Stimulated activated CD8-positive, alpha-beta memory T cell treated with anti-CD3 and anti-CD28 coated beads, Interleukin-7, amount 100 ng/mL, for 1 hour (primary cell): ENCODE measurements at places on chromosomes 3 and 15.

DNA sequence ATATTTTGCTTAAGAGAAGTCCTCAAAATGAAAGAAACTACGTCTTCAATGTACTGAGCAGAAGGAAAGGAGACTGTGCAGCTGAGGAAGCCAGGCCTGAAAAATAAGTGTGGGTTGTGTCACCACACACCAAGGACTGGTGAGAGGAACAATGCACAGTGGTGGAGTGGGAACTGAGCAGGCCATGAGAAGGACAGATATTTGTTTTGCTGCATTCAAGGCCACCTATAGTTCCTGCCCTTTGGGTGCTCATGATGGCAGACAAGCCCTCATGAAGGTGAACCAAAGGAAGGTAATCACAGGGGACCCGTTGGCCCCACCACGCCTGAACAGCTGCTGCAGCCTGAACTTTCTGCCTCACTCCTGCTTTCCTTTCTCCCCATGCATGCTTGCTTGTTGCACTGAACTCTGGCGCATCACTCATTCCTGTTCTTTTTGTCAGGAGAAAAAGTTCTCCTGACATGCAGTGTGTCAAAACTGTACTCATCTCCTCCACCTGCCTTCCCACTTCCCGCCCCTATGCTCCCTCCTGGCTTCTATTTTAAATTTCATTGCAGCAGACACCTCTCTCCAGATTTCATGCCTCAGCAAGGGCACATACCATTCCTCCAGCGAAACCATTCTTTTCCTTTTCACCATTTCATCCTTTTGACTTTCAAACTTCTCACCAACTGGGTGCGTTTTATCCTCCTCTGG lies 2.2 kb upstream of the RNF7 start:
- DNase-seq, result no peak

- DNase-seq, result no peak
Measured at GRCh38 chr15:99477791-99478471, 87.9 kb upstream of the MEF2A start.

DNA sequence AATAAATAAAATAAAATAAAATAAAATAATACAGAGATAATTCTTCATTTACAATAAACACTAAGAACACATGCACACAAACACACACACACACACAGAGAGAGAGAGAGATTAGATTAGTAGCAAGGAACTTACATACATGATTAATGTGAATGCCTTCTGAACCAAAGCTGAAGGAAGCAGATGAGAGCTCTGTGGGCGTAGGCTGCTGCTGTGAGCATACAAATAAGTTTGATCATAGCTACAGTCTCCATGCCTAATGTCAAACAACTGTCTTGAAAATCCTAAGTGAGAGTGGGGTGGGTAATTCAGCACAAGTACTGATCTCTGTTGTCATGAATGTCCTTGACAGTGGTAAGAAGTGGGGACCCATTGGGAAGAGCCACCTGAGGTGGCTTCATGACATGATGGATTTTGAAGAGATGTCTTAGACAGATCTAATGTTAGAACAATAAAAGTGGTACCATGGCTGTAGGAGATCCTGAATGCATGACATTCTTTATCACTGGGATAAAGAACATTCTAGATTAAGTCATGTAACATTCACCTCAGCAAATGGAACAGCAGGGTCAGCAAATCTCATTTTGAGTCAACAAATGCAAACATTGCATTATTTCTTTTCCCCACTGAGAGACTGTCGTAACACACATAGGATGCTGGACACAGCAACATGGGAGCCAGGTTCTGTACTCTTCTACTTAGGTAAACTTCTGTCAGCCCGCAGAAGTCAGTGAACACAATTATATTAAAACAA lies 46.2 kb downstream of the CHL1 start:
- no peak for DNase-seq

DNA sequence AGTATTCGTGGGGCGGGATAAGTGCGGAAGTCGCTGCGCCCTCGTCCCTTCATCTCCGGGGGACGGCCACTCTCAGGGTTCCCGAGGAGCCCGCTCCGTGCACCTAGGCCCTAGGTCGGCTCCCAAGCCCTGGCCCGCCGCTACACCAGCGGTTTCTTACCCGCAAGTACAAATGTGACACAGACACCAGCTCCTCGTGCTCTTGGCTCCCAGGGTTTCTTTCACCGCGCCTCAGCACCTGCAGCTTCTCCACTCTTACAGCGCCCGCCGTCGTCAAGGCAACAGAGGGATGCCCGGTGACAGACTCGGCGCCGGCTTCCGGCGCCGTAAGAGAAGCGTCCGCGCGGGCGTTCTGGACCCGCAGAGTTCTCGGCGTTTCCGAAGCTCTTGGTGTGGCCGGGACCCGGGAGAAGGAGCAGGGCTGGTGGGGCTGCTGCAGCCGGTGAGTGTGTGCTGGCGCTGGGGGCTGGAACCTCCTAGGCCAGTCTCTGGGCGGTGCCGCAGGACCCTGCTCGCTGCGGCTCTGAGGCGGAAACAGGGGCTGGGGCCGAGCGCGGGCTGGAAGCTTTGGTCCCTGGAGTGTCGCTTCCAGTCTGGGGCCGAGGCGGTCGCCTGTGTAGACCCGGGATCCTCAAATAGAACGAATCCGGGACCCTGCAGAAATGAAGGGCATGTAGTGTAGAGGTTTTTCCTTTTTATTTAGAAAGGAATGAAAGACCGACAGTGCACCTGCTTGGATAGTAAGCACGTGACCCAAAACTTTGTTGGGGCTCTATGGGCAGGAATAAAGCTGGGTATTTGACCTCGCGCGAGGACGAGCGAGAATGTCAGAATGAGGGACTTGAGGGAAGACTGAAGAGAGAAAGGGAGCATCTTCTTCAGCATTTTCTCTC lies 155.4 kb upstream of the GOLGA6L4 start:
- no peak for DNase-seq

DNA sequence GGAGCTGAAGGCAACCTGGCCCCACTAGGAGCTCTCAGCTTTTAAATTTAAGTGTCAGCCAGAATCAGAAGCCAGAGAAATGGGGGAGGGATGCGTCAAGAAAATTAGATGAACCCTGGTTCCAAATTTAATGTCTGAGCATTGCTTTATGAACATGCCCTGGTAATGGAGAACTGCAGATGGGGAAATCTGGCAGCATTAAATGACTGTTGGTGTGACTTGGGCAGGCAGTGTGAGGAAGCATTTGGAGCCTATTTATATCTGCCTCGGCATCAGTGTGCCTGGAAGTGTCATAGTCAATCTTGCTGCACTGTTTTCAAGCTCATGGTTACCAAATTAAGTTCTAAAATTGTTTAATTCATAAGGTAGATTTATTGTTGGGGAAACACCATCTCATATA lies 29.0 kb downstream of the NME9 start:
- DNase-seq, result no peak

DNA sequence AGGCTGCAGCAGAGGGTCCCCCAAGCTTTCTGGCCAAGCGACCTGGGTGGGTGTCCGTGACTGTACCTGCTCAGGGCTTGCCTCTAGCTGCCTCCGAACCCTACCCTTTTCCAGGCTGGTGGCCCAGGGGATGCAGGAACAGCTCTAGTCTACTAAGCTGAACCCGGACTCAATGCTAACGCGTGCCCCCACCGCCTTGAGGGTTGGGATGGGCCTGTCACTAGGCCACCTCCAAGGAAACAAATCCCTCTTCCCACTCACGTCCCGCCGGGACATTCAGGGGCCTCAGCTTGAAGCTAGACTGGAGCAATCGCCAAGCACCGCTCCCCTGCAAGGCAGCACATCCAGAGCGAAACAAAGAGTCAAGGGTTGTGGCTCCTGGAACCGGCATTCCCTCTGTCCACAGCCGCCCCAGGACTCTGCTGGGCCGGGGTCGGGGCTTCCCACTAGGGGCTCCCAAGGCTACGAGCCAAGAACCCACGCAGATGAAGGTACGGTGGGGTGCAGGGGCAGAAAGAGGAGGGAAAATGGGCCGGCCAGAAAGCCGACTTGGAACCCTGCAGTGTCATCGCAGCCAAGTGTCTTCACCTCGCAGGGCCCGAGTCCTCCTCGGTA lies 2.9 kb downstream of the FBXL22 start:
- DNase-seq, result no peak

- no peak for DNase-seq
Measured at GRCh38 chr3:128623762-128624176, 26.8 kb downstream of the RPN1 start.

DNA sequence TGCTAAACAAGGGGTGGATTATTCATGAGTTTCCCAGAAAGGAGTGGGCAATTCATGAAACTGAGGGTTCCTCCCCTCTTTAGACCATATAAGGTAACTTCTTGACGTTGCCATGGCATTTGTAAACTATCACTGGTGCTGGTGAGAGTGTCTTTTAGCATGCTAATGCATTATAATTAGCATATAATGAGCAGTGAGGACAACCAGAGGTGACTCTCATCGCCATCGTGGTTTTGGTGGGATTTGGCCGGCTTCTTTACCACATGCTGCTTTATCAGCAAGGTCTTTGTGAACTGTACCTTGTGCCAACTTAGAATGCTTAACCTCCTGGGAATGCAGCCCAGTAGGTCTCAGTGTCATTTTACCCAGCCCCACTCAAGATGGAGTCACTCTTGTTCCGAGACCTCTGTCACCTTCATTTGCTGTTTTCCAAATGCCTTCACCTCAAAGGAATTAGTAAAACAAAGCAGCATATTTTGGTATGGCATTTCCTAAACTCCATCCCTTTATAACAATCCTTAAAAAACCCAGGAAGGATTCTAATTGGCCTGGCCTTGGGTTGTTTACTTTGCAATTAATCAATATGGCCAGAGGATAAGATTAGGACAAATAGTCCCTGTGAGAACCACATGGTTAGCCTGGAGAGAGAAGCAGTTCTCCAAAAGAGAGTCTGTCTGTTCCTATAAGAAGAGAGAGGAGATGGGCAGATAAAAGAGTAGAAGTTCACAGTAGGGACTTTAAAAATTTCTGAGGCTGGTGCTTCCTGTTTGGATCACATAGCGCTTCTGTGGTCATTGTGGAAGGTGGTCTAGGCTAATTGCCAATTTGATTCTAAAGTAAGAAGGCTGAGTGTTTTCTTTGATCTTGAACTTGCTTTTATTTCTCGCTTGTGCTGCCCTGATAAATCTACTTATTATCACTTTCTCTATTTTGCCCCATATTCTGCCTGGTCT lies 155.2 kb upstream of the EOMES start:
- no peak for DNase-seq

- DNase-seq, result no peak
Measured at GRCh38 chr15:42037656-42038055, 16.8 kb upstream of the PLA2G4E start.

DNA sequence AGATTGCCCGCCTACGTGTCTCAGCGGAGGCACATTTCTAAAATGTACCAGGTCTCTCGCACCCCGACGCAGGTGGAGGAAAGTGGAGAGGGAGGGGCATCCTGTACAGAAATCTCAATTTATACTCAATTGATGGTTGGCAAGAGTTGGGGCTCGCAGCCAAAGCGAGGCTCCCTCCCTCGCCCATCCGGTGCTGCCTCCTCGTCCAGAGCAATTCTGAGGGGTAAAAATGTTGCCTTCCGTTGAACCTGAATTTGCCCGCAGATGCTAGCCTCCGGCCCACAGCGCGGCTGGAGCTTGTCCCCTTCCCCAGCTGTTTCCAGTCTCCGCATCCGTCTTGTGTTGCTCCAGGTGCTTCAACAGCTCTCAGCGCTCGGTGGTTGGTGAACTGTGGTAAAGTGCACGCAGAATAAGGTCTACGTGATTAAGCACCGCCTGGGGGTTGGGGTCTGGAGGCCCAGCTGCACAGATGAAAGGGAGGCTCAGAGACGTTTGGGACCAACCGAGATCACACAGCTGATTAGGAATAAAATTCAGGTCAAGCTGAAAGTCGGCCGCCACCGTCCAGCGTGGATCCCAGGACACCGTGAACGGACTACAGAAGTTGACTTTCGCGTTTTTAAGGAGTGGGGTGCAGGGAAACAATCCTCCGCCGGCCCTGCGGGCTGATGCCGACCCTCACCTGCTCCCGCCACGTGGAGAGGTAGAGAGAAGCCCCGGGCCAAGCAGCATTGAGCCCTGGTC lies 846 bp upstream of the POLG start:
- DNase-seq, result no peak

- DNase-seq, result no peak
Measured at GRCh38 chr15:93283854-93284253, 194.8 kb upstream of the RGMA start.

- no peak for DNase-seq
Measured at GRCh38 chr15:28899061-28899738, 13.4 kb downstream of the APBA2 start.

GRCh38 chr15:75360391-75360790 lies 8.0 kb downstream of the MAN2C1 start:
- DNase-seq, result no peak

GRCh38 chr15:58795825-58796224 lies 24.7 kb downstream of the MINDY2 start:
- DNase-seq, result no peak

GRCh38 chr3:112769286-112769978 lies 77.2 kb downstream of the CD200R1L start:
- no peak for DNase-seq

- no peak for DNase-seq
Measured at GRCh38 chr15:75770131-75770530, 57.5 kb upstream of the CSPG4 start.

- DNase-seq, result no peak
Measured at GRCh38 chr15:50077176-50077575, 41.9 kb downstream of the ATP8B4 start.

- DNase-seq, result no peak
Measured at GRCh38 chr3:146817704-146818103, 212.6 kb upstream of the PLSCR5 start.

- DNase-seq, result no peak
Measured at GRCh38 chr15:74185710-74186348, 12.3 kb downstream of the ISLR start.

DNA sequence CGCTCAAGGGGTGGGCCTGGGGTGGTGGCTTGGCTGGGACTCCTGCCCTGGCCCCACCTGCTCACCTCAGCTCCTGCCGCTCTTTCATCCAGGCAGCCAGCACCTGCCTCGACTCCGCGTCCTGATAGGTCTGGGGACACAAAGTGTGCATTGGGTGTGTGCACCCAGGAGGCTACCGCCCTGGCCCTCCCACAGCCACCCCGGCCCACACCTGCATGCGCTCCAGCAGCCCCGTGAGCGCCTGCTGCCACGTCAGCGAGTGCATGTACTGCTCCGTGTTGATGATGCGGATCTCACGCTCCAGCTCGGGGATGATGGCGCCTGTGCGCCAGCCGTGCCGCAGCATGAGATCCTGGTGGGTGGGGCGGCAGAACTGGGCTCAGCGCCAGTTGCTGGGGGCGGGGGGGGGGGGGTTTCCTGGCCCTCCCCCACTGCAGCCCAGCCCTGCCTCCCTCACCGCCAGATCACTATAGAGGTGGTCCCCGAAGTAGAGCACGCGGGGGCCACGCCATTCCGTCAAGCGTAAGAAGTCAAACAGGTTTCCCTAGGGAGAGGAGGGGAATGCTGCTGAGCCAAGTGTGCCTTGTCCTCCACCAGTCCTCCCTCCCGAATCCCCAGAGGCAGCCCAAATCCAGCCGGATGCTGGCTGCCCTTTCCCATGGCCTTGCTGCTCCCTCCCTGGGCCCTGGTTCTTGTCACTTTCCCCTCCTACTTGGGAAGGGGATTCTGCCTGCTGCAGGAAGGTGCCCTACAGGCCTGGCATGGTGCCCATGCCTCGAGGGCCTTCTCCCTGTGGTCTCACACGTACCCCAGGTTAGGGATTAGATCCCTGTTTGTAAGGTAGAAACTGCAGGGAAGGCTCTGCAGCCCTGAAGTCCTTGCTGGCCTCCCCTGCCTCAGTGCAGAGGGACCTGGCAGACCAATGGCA lies 8.6 kb downstream of the NT5DC2 start:
- no peak for DNase-seq

GRCh38 chr3:57952208-57952631 lies 56.0 kb upstream of the FLNB start:
- DNase-seq, result no peak
